NCI-H510A treated with DMSO at 0.1 percent for 48 hours (cell line): ENCODE measurements at places on chromosomes 5 and 9.
A peak's percentile ranks its signal among the peaks of the same experiment; 100 is the strongest.

DNA sequence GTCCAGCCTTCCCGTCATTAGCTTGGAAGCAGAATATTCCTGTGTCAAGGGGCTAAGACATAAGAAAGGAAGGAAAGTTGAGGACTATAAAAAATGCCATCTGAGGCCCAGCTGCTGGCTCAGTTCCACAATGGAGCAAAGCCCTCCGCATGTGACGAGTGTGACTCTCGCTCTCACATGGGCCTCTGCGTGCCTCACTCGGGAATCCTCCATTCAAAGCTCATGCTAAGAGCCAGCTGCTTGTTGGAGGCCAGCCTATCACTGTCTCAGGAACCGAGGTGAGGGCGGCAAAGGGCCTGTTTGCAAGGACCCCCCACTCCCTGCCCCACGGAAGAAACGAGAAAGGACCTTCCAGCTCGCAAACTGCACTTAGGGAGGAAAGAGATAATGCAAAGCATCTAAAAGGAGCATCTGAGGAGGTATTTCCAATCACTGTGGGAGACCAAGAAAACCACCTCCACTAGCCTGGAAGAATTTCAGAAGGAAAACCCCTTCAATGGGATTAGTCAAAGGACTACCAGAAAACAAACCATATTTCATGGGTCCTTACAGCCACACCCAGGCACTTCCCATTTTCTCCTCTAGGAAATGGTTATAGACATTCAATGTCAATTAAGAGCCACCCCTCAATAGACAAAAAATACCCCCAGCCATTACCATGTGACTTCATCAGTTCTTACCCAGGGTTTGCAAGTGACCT, 95.3 kb downstream of the PRRT1B start:
- no peak for DNase-seq

- DNase-seq, result no peak
These were observed 43.9 kb downstream of the F2RL2 start for GRCh38 chr5:76579166-76579937.

DNA sequence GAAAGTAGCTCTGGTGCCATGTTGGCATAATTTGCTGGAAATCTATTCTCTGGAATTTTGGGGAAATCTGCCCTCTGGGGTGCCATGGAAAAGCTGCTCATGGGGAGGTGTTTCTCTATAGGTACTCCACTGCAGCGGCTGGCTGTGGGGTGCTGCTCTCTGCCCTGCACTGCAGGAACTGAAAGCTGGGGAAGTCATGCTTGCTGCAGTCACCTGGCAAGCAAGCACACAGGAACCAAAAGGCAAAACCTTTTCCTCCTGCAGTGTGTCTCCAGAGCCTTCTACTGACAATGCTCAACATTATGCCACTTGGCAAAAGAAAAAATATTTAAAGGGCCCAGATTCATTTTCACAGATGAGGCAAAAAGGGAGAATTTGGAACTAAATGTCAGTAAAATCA, 25.8 kb upstream of the CARNMT1 start:
- no peak for DNase-seq

DNA sequence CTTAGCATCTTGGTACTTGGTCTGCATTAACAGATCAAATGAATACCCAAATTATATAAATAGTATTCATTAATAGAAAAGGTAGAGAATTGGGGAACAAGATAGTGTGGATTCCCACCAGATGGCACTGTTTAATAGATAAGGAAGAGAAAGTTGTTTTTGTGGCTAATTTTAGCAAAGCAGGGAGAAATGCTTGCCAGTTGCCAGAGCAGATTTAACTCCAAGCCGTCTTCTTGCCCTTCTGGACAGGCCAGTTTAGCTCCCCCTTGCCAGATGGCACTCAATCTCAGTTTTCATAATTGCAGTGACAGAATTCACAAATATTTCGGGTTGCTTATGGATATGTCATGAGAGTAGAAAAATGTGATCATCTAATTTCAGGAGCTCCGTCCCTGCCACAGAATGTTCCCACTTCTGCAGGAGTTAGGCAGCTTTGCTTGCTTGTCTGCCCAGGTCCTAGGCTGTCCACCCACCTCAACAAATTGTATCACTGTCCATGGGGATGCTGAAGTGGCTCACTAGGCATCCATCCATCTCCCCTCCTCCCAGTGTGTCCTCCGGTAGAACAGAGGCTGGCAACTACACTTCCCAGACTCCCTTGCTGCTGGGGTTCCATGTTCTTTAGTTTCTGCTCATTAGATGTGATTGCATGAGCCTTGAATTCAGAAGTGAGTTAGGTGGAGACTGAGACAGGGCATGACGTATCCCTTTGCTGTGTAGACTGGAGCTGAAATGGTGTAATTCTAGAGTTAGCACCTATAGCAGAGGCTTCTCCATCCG, 11.8 kb upstream of the HEXB start:
- DNase-seq, result peak; percentile 21

GRCh38 chr5:81852291-81853029, 101.6 kb upstream of the SSBP2 start:
- DNase-seq, result peak; percentile 82

- DNase-seq, result no peak
These were observed 7.1 kb upstream of the IFNA6 start for GRCh38 chr9:21357479-21358460.
